ENCODE measurements at places on chromosomes 16 and 17.

DNA sequence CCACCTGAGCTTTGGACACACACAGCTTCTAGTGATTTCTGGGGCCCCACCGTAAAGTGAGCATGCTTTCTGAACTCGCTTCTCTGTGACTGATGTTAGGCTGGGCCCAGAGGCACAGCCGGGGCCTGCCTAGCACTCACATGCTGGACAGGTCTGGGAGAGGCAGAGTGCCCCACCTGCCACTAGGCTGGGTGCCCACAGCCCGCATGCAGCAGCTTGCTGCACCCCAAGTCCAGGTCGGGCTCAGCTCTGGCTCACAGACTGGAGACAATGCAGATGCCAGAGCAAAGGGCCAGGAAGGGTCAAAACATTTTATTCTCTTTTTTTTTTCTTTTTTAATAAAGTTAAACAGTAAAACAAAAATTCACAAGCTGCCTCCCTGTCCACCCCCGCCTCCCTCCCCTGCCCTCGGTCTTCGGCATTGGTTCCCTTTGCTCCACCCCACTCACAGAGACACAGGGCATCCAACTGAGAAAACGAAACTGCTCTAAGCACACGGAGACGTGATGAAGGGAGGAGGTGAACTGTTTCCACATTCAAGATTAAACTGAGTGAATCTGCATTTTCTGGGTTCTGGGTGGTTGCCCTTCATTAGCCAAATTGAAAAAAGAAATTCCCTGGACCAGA lies 9.7 kb downstream of the CNP start:
- no peak for DNase-seq

GRCh38 chr16:49213594-49213993 lies 68.0 kb downstream of the CBLN1 start:
- DNase-seq = no peak

- DNase-seq = no peak
These were observed 44.5 kb downstream of the TENT4B start for GRCh38 chr16:50197582-50197981.

GRCh38 chr17:32445971-32446370 lies 1.7 kb downstream of the PSMD11 start:
- no peak for DNase-seq

- no peak for DNase-seq
These were observed 7.4 kb downstream of the KIFC3 start for GRCh38 chr16:57794849-57795430.

GRCh38 chr17:45172232-45172540 lies 10.5 kb downstream of the HEXIM2 start:
- DNase-seq = no peak

DNA sequence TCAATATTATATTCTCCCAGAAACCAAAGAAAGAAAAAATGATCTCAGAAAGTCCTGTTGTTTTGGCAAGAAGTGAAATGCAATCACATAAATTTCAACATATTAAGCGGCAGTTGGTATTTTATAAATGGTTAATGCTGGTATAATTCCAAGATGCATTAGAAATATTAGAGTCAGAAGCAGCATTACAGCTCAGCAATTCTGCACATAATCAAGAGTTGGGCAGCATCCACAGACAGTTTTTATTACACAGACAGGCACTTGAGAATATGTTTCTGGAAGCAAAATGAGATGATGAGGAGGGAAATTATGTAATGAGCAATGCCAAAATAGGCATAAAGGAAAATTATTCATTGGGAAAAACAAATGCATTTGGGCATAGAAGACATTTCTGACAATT lies 148.1 kb downstream of the KCNJ2 start:
- DNase-seq = no peak

GRCh38 chr16:56700195-56700594 lies 17.9 kb downstream of the MT1X start:
- DNase-seq = no peak

- DNase-seq = no peak
These were observed 44.4 kb upstream of the ZFHX3 start for GRCh38 chr16:73092236-73092781.

DNA sequence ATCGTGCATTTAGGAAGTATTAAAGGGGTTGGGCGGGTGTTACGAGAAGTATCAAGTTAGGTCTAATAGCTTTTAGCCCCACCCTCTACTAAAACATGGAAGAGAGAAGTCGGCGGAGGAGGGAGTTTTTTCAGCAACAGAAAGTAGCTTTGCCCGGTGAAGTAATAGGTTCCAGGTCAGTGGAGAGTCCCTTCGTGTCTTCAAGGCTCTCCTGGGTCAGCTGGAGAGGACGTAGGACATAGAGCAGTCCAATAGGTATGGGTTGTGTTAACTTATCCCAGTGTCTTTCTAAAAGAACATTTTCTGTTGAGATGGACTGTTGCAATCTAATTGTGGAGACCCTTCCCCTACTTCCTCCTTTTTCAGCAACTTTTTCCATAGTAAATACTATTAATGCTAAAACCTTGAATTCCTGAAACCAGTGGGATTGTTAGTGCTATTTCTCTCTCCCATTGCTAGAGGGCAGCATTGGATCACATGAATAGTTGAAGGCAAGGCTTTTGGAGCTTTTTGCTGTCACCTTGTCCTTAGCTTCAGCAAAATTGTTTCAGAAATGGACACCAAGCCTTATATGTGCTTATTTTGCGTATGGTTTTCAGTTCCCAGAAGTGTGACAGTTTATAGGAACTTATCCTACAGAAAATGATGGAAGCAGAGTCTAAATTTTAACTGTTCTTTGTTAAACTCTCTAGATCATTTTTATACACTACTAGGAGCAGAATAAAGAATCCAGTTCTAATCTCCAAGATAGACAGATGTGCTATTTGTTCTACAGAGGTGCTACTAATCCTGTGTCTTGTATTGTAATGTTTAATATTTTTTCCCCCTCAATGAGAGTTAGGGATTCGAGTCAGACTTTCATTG lies 38.4 kb downstream of the UTP18 start:
- no peak for DNase-seq

GRCh38 chr17:32660496-32660985 lies 173.7 kb downstream of the CDK5R1 start:
- DNase-seq = no peak

DNA sequence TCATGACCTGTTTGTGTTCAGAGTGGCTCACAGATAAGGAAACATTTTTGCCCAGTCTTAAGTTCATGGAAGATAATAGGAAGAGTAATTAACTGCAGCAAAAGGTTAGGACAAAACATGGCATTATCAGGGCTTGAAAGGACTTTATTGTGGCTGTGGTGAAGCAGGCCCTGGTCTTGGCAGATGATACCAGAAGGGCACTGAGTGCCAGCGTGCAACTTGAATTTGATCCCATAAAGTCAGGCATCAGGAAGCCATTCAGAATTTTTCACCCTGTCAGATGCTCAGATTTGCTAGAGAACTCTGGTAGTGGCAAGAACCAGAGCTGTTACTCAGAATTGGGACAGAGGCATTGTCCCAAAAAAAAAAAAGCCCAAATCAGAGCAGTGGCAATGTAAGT lies 11.2 kb upstream of the COG7 start:
- no peak for DNase-seq

- peak; percentile 32 for DNase-seq
These were observed 117.8 kb upstream of the CDC42EP4 start for GRCh38 chr17:73429440-73430164.

DNA sequence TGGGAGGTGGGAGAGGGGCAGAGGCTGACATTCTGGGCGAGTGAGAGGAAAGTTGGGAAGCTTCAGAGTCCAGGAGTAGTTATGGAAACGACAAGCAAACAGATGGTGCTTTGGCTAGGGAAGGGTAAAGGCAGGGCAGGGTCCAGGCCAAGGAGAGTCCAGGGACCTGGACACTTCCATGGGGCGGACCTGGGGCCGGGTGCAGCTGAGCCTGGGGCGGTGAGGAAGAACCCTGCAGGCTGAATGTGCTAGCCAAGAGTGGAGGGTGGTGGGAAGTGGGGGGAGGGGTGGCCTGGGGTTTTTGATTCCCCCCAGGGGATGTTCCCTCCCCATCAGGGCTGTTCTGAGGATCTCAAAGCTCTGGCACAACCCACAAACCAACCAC lies 2.6 kb downstream of the PPP1R9B start:
- DNase-seq = no peak

- no peak for DNase-seq
These were observed 240.3 kb downstream of the MAF start for GRCh38 chr16:79360267-79360666.

DNA sequence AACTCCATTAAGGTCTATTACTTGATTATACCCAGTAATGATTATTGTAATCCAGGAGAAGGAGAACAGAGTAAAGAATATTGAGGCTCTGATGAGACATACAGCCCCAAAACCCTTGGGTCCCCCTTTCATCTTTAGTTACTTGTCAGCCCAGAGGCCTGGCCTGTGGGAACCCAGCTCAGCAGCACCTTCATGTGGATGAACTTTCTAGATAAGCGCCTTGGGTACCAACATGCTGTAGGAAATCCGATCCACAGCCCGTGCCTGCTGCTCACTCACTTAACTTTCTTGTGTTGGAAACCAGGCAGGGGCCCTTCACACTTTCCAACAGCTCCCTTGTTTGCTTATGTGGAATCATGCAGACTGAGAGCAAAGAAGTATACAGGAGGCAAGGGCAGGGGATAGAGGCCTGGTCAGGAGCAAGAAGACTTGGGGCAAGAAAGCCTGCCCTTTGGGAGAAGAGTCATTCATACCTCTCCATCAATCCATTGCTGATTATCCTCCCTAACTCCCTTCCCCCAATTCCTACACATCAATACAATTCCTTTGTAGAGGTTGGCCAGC lies 64.0 kb upstream of the SOX9 start:
- DNase-seq = no peak

GRCh38 chr16:67336648-67337047 lies 10.0 kb downstream of the LRRC36 start:
- no peak for DNase-seq

- DNase-seq = no peak
These were observed 11.6 kb downstream of the CARD14 start for GRCh38 chr17:80181431-80181830.

DNA sequence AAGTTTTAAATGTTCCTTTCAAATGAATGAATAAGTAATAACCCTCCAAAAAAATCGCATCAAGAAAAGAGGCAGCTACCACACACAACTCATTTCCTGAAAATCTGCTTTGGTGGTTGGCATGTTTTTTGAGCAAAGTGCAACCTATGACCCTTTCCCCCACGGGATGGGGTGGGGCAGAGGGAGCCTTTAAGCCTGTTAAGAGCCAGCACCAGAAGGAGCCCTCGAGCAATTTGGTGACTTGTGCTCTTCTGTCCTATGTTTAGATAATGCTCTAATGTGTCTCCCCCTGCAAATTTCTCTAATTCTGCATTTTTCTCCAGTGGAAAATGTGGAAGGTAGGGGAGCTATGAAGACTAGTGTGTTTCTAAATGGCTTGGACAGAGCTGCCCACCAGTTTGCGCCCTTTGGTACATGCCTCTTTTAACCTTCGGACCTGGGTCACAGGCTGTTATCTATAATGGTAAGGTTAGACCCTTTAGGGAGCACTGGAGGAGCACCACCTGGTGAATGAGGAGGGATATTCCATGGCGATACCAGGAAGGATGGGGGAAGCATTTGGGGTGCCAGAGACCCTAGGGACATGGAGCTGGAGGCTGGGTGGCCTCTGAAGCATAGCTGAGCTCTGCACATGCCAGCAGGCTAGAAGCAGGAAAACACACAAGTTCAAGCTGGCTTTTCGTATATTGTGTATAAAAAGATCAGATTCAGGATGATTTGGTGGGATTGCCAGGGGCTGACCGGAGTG lies 1.6 kb downstream of the PYCARD start:
- DNase-seq = no peak

- peak; percentile 85 for DNase-seq
These were observed 29.0 kb downstream of the MARCHF10 start for GRCh38 chr17:62778990-62779681.

GRCh38 chr17:34403006-34403405 lies 40.0 kb upstream of the CCL1 start:
- no peak for DNase-seq

DNA sequence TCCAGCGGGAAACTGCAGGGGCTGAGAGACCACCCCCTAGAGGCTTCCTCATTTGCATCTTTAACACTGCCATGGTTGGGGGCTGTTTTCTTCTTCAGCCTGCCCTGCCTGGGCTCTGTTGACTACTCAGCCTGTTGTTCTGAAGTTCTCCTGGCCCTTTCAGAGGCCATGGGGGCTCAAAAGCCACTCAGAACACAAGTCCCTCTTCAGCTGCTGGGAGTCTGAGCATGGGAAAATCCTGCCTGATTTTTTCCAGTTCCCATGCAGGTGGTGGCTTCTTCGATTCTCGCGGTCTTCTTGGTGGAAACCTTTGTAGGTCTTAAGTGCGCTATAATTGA lies 36.3 kb downstream of the PLCG2 start:
- no peak for DNase-seq

GRCh38 chr16:23121024-23121423 lies 28.2 kb downstream of the USP31 start:
- no peak for DNase-seq

DNA sequence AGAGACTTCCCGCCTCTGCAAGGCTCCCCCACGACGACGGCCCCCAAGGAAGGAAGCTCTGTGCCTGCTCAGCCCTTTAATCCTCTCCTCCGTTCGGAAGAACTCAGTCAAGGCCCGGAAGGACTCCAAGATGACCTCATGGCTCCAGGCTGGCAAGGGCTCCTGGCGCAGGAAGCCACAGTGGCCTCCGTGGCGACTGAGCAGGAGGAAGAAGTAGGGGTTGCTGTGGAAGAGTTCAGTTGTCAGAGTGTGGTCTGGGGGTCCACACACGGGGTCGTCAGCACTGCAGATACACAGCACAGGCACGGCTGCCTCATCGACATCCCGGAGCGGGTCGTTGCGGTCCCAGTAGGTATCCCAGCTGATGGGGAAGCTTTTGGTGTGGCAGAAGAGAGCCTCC lies 4.2 kb downstream of the ABHD15 start:
- DNase-seq = no peak

DNA sequence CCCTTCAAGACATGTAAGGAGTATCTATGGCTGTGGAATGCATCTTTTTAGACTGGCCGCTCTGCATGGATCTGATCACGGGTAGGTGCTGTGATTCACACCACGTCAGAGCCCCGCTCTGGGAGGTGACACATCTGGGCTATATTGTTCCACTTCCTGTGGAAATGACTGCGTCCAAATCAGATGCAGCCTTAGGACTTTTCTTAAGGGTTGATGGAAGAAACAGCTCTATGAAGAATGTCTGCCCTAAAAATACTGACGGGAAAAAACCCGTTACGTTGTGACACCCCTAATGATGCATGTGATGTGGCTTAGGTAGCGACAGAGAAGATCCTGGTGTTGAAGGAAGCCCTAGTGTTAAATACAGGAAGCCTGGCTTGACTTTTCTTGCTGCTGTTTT lies 12.2 kb downstream of the BANP start:
- no peak for DNase-seq

GRCh38 chr17:74088285-74088933 lies 115.1 kb upstream of the RPL38 start:
- DNase-seq = no peak

GRCh38 chr16:53052519-53053501 lies at the start of gene CHD9NB:
Gene CHD9NB (minus strand): TSS chr16:53052897. CDS start chr16:53044158, 8,739 bp downstream.
- DNase-seq = no peak

DNA sequence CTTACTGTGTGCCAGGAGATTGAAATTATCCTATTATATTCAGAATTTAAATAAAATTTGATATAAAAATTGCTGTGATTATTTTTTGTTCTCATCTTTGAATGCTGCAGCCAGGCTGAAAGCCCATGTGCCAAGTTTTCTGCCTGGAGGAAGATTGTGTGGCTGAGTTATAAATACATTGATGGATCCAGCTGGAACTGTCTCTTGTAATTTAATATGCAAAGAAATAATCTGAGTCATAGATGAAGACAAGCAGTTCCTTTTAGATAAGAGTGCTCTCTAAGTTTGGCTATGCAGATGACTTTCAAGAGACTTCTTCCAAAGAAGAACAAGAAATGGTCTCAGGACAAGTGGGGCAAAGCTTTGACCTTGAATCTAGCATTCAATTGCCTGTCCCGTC lies 871.0 kb downstream of the CDH11 start:
- DNase-seq = no peak

- DNase-seq = no peak
These were observed 16.6 kb downstream of the LDHD start for GRCh38 chr16:75099738-75100602.

Measured in fibroblast of skin of left biceps (primary cell).